Lower leg skin (tissue), 4 donors: ENCODE measurements at places on chromosomes 1 and 21.

- no peak for DNase-seq
Observed at GRCh38 chr1:160451859-160452232, 51.5 kb downstream of the VANGL2 start.

- no peak for DNase-seq
Observed at GRCh38 chr1:85570446-85571180, 9.9 kb upstream of the CCN1 start.

DNA sequence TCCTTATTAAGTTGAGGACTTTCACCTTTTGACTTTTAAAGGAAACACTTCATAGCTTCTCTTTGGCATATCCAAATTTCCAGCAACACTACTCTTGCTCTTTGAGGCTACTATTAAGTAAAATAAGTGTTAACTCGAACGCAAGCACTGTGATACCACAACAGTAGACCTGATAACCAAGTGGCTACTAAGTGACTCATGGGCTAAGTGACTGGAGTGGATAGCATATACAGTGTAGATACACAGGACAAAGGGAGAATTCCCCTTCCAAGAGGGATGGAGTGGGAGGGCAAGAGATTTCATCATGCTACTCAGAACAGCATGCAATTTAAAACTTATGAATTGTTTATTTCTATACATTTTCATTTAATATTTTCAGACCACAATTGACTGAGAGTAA is 9.8 kb upstream of the KCNA3 start:
- DNase-seq, result no peak

GRCh38 chr1:3807769-3808168 is 11.5 kb upstream of the LRRC47 start:
- DNase-seq, result no peak

- no peak for DNase-seq
Observed at GRCh38 chr21:45419162-45419561, 14.2 kb downstream of the COL18A1 start.

- DNase-seq, result no peak
Observed at GRCh38 chr1:205988585-205988995, 14.6 kb downstream of the RAB7B start.

DNA sequence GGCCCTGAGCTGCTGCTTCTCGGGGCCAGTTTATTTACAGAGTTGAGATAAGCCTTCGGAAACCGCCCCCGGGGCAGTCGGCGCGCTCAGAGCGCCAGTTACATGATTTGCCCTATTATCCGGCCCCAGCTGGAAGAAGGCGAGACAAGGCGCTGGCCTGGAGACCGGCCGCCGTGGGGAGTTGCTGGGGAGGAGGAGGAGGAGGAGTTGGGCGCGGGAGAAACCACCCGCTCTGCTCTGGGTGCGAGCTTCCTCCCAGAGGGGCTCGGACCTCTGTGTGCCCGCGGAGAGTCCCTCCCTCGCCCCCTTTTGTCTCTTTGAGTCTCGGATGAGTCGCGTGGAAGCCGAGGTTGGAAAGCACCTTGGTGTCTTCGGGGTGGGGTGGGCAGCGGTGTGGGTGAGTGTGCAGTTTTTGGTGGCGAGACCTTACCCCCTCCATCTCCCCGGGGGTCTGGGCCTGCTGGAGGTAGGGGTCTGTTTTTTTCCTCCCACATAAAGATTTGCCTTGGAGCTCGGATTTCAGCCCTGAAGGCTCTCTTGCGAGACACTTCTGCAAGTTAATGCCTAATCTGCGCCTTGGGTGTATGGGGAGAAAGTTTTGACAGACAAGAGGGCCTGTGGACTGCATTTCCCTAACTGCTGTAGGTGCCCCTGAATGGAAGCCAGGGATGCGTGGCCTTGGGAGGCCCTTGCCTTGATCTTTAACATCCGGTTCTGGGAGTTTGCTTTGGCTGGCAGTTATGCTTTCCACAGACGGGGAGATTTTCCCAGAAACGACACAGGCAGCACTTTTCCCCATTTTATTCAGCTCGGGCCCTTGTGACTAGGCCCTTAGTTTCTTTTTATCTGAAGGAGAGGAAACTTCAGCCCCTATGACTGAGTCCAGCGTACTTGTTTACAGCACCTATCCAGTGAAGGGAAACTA is 80.0 kb downstream of the NDUFS5 start:
- DNase-seq, result no peak

GRCh38 chr1:102884238-102884637 is 224.1 kb downstream of the COL11A1 start:
- DNase-seq, result no peak

DNA sequence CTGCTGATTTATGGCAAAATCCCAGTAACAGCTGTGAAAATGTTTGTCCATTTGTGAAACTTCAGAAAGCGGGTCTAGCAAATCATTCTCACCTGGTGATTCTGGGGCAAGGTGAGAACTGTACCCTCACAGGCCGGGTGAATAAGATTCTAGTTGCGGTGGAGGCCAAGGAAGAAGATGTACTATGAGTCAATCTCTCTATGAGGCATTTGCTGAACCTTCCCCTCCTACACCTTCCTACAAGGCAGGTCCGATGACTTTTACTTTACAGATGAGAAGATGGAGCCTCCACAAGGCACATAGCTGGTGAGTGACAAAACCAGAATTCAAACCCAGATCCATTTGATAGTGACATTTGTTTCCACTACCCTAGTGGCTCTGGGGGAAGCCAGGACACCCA is 72.7 kb downstream of the BACH1 start:
- no peak for DNase-seq

- DNase-seq, result no peak
Observed at GRCh38 chr1:111958851-111959250, 30.6 kb downstream of the KCND3 start.

DNA sequence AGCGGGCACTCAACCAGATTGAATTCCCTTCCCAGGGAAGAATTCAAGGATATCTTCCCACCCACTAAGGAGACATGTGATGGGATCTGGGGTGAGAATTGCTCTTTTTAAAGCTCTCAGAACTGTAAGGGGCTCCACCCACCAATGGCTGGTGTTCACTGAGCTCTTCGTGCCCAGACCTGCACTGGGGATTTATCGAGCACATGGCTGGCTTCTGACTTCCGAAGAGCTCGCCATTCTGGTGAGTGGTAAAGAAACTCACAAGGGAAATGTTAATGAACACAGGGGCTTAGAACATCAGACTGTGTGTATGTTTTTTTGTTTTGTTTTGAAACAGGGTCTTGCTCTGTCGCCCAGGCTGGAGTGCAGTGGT is 9.8 kb downstream of the PADI3 start:
- DNase-seq, result no peak

- peak; percentile 92 for DNase-seq
Observed at GRCh38 chr1:203351037-203351625, at the start of gene FMOD. Gene FMOD (minus strand): TSS chr1:203351122. CDS start chr1:203348270, 2,852 bp downstream.

DNA sequence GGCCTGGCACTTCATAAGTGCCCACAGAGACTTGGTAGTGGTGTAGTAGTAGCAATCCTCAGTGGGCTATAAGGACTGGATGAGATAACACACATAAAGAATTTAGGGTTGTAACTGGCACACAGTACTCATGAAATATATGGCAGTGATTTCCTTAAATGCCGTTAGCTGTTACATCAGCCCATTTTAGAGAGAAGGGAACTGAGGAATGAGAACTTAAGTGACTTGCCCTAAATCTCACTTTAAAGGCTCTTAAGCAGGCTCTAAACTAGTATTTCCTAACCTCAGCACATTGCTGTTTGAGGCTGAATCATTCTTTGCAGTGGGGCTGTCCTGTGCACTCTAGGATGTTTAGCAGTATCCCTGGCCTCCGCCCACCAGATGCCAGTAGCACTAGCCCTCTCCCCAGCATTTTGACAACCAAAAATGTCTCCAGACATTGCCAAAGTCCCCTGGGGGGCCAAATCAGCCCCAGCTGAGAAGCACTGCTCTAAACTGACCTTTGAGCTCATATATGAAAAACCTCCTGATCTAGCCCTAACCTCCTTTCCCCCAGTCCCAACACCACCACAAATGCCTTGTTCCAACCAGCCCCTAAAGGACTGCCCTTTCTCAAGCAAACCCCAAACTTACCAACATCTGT is 11.6 kb downstream of the CAMK2N1 start:
- DNase-seq, result no peak

GRCh38 chr1:219574484-219575087 is 38.3 kb downstream of the ZC3H11B start:
- no peak for DNase-seq

DNA sequence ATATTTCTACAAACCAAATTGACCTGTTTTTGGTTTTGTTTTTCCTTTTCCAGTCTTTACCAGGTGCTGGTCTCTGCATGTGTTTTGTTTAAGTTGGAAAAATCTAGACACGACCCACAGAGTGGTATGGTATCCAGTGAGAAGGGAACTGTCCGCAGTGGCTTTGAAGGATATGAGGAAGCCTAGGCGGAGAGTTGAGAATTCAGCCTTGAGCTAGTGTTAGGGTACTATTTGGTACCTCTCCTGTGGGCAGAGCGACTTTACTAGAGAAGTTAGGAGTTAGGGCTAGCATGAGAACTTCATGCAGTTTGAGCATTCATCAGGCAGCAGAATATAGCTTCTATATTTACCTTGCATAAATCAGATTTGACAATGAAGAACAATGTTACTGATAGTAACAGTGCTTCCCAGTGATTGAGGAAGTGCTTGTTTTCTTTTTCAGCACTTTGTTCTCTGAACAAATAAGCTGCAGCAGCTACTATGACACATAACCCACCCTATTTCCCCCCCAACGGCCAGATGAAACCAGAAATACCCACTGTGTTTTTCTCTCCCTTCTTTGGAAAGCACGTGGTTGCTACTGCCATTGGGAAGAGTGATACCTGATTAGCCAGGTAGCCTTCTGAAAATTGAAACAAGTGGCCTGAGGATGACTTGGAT is 19.0 kb downstream of the MRPS6 start:
- no peak for DNase-seq

GRCh38 chr1:155888481-155888880 is 22.7 kb downstream of the RIT1 start:
- DNase-seq, result peak; percentile 5

GRCh38 chr1:21894034-21894881 is 42.9 kb downstream of the HSPG2 start:
- no peak for DNase-seq

- DNase-seq, result no peak
Observed at GRCh38 chr1:40633523-40633922, 32.0 kb downstream of the RIMS3 start.

DNA sequence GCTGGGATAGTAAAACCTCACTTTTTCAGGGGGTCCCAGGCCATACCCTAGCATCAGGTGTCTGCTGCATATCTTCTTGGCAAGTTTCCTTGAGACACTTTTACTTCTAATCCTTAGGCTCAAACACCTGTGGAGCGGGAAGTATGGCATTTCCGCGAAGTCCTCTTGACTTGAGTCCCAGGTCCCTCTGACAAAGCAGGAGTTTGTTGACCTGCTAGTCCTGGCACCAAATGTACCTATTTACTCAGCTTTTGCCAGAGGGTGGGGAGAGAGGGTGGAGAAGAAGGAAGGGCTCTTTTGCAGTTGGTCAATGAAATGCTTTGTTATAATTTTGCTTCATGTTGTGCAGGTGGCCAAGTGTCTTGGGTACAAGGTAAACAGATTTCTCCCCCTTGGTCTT is 59.7 kb downstream of the CLIC6 start:
- no peak for DNase-seq

GRCh38 chr1:215459136-215459535 is 108.0 kb upstream of the KCTD3 start:
- DNase-seq, result no peak

DNA sequence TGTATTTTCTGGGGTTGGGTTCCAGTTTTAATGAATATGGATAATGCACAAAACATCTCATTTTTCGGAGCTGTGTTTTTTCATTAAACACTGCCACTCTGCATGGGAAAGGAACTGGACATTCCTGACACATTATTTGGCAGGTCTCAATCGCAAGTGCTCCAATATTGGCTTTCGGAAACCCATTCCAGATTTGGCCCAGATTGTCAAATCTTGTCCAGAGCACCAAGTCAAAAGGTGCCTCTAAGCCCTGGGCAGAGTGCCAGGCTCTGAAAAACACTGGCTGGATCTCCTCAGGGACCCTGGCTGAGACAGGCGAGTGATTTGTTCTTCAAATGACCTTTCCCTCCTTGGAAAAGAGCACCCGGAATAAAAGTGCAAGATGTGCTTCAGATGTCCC is 68.4 kb upstream of the MRPS6 start:
- no peak for DNase-seq

DNA sequence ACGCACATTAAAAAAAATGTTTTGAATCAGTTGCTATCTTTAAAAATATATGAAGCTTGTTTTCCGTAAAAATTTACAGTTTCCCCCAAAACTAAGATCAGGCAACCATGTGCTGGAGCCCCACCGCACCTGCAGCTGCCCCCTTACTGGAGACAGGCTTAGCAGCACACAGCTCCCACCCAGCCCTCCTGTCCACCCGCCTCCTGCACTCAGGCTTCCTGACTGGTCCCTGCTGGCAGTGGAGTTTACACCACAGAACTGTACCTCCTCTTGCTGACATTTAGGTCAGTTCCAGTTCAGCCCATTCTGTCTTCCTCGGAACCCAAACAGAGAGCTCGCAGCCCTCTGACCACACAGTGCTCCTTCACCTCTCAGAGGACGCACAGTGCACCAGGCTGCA is 2.1 kb downstream of the GPR161 start:
- no peak for DNase-seq

DNA sequence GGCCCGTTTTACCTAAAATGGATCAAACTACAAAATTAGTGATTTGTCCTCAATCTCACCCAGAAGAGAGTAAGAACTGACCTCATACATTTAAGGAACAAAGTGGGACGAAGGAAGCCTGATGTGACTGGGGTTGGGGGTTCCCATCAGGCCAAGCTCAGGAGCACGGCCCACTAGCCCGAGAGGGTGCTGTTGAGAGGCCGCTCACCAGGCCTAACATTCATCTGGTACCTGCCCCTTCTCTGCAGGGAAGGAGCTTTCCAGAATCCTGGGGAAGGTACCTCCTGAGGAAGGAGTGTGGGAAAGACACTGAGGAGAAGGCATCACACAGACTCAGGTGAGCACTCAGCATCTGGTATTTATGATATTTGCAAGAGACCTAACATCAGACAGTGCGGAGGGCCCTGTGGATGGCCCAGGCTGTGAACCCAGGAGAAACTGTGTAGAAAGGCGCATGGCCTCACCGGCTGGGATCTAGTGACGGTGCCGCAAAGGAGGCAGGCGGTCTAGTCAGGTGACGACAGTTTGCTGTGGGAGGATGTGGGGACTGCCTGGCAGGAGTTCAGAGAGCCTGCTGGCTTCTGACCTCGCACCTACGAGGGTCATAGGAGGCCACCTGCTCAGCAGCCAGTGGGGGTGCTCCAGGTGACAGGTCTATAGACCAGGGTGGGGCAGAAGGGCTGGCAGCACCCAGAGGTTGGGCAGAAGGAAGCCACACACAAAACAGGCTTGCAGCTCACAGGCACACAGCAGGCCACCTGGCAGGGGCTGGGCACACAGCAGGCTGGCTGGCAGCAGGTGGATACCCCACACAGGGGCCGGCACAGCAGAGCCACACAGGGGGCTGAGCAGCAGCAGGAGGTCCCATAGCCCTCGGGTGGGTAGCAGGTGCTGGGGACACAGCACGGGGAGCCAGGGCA is 543 bp downstream of the KRTAP12-4 start:
- DNase-seq, result peak; percentile 70
